ENCODE measurements at places on chromosomes 6 and 20. TPM values are rescaled to one million over a fixed set of nuclear protein-coding genes. Genes with fewer than 3 reads are reported as not detected.
A peak's percentile ranks its signal among the peaks of the same experiment; 100 is the strongest.

The SNRNP48 gene
- 21.4 TPM for total RNA-seq

The DSP gene
- 77.0 TPM for total RNA-seq

- peaks cover 24% of the 10 kb centered on the region for H3K36me3 ChIP-seq
- no peak overlapping the region for H3K4me3 ChIP-seq
- no peaks in the 10 kb centered on the region for H3K27me3 ChIP-seq
- no peak overlapping the region for H3K27ac ChIP-seq
- DNase-seq: no peak
- peaks cover 5% of the 10 kb centered on the region for H3K4me1 ChIP-seq
Observed at GRCh38 chr6:145729887-145730286, 5.4 kb downstream of the EPM2A start.

DNA sequence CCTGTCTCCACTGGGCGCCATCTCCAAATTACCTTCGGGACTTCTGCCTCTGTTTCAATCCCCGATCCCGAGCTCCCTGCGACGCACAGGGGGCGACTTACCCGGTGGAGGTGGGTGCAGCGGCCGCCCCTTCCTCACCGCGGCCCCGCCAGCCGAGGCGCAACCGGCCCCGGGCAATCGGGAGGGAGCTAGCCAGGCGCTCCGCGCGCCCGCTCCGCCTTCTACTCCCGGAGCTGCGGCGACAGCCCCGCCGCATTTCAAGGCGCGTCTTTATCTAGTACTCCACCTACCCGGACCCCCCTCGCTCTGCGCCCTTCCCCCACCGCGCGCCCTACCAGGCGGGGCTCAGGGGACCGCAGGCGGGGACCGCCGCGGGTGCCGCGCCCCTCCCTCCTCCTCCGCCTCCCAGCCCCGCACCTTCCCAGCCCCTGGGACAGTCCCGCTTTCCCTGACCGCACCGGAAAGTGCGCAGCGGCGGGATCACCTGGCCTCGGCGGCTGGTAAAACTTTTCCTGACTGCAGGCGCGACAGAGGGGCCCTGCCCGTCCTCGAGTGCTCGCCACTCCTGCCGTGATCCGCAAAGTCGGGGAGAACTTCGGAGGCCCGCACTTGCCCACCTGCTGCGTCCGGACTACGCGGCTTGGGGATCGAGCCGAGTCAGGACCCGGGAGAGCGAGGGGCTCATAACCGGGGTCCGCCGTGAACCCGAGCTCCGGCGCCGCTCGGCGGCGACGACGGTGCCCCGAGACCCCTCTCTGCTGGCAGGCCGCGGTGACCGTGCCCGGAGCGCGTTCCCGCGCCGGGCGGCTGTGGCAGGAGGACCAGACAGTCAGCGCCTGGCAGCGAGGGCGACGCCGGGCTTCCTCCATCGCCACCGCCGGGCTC lies 8.0 kb upstream of the NKX2-2 start:
- no peaks in the 10 kb centered on the region for H3K36me3 ChIP-seq
- peaks cover 96% of the 10 kb centered on the region for H3K27me3 ChIP-seq
- H3K4me3 ChIP-seq: peak overlapping the region; percentile 69
- H3K4me1 ChIP-seq: peaks cover 63% of the 10 kb centered on the region
- peak; percentile 63 for DNase-seq

DNA sequence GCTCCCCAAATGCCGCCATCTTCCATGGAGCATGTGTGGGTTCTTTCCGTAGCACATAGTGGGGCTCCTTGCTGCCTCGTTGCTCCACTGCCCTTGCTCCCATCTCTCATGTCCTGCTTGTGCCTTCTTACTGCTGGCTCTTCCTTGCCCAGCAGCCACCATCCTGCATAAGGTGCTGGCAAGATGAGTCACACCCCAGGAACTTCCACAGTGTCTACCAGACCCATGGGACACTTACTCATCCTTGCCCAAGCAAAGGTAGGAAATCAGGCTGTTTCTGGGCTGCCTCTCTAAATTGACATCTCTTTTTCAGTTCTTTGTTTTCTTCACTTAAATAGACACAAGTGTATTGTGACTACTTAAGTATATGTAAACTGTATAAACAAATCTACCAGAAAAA lies 39.4 kb upstream of the RGS17 start:
- no peak overlapping the region for H3K27ac ChIP-seq
- no peak for DNase-seq
- no peaks in the 10 kb centered on the region for H3K27me3 ChIP-seq
- no peak overlapping the region for H3K4me3 ChIP-seq
- H3K36me3 ChIP-seq: no peaks in the 10 kb centered on the region
- peaks cover 3% of the 10 kb centered on the region for H3K4me1 ChIP-seq

All from WTC11 (cell line).